ENCODE measurements at places on chromosomes 1 and 21.

- peak; percentile 88 for DNase-seq
These were observed at the start of gene GPR137B for GRCh38 chr1:236142253-236143103. GPR137B (plus strand) TSS chr1:236142539; CDS start chr1:236142623, 84 bp downstream.

DNA sequence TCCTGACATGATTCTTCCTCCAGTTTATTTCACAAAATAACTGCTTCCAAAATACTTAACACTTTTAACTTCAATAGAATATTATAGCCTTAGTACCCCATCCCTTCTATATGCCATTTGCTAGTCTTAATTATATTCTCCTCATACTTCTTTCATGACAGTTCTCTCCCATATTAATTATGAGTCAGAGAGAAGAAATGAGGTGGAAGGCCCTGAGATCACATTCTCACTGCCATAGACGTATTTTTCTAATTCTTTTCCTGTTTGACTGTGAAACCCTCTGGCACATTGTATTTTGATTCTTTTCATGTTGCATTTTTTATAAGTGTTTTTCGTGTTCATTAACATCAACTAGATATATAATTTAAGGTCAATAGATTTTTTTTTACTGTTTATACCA lies 88.4 kb downstream of the GTF2B start:
- DNase-seq, result no peak

DNA sequence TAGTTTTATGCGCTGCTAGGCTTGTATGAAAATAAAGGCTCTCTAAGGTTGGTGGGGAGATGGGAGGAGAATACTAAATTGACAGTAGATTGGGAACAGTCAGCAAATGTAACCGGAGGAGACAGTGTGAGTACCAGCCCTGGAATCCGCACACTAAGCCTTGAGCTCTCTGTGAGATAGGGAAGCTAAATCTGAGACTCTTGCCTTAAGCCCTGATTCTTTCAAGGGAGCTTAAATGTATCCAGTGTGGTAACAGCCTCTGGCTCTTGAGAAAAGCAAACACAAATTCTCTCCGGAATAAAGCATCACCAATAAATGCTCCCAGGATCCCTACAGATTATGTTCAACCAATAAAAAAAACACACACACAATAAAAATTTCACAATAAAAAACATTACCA lies 33.0 kb upstream of the PDPN start:
- no peak for DNase-seq

- no peak for DNase-seq
These were observed 18.2 kb downstream of the IPO9 start for GRCh38 chr1:201847150-201847549.

DNA sequence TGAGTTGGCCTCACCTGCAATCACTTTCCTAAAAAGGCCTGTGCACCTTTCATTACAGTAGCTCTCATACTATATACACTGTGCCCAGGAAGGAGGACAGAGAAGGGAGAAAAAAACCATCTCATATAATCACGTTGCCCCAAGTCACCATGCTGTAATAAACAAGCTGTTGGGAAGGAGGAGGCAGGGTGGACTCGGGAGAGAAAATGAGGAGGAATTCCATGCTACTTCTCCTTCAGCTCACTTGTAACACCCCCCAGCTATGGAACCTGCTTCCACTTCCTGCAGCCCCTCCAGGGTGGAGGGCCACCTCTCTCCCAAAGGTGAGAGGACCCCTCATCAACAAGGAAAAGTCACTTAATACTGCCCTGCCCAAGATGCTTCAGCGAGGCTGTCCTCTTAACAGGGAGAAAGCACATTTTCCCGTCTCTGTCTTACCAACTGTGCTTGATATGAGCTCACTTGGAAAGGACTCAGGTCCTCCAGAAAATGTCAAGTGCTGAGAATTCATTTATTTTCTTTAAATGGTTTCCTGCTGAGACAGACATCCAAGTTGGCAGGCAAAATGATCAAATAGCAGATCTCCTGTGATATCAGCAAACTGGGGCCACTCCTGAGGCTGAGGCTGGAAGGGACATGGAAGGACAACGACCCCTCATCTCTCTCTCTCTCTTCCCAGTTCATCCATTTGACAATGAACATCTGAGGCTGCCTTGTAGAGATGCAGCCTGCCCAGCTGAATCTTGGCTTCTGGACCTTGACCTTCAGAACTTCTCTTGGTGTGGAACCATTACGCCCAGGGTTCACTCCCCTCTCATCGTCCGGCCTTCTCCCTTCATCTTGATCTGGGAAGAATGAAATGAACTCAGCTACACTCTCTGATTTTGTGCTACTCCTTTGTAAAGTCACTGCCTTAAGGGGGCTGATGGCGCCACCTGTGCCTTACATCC lies 54.0 kb downstream of the CAPN9 start:
- DNase-seq, result no peak

DNA sequence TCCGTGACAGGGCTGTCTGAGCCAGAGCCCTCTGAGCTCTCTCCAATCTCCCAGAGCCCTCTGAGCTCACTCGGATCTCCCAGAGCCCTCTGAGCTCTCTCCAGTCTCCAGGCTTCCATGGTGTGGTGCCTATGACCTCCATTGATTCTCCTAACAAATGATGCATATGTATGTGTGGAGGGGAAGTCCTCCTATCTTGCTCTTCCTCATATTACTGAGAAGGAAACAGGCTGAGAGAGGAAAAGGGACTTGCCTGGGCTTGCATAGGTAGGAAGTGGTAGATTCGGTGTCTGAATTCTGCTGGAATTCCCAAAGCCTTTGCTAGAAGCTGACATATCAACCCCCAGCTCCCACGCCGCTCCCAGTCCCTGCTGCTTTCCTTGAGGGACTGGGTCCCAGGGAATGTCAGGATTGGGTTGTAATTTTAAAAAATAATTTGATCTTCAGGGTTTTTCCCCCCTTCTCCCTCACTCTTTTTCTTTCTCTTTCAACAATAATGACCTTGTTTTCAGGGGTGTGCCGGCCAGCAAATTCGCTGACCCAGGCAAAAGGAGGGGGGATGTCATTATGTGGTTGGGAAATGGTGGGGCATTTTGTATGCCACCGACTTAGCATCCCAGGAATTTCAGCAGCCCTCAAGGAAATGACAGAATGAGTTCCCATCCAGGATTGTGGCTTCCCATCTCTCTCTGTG lies 42.3 kb upstream of the RUNX3 start:
- DNase-seq, result no peak

GRCh38 chr1:72324451-72324850 lies 42.1 kb upstream of the NEGR1 start:
- no peak for DNase-seq

DNA sequence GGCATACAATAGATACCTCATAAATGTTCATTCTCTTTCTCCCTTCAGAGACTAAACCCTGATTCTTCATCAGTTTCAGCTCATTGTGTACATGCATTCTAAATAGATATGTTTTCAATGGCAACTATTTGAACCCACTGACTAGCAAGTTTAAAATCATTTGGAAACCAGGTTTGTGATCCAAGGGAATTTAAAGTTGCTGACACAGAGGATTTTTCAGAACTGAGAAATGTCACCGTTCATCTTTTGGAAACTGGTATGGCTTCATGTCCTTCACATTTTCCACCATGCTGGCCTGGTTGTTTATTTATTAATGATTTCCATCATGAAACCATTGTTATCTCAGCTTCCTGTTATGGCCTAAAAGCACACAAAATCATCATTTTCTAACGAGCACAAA lies 81.8 kb upstream of the BARHL2 start:
- DNase-seq, result no peak

DNA sequence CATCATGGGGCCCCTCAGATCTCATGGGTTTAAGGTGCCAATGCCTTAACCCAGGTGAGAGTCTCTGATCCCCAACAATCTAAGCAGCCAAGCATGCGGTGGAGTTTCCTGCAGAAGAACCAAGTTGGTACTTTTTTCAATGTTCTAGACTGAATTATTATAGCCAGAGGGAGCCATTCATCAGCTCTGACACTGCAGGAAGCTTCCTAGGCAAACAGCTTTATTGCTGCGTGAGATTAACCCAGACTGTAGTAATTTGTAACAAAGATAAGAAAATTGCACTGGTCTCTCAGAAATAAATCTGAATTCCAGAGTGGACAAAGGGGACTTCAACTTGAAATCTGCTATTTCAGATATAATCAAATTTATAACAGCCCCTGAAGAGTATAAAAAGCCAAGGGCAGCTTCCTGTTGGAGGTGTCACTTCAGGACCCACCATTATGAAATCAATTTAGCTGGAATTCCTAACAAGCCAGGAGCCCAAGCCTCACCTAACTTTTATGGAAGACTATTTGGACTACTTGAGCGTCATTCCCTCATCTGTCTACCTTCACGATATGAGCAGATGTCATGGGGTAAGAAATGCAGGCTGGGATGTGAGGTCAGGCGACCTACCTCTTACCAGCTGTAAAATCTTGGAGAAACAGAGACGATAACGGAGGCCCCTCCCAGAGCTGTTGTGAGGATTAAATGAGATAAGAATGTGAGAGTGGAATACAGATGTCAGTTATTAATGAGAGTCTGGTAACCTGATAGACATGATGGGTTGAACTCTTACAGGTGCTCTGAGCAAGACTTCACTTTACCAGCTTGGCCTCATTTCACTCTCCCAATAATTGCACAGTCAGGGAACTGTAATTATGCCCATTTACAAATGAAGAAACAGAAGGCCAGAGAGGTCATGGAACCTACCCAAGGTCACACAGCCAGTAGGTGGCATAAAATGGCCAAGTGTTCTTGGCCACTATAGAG lies 135.1 kb downstream of the RRAGC start:
- no peak for DNase-seq

GRCh38 chr1:155131285-155131684 lies 3.6 kb downstream of the EFNA1 start:
- no peak for DNase-seq

DNA sequence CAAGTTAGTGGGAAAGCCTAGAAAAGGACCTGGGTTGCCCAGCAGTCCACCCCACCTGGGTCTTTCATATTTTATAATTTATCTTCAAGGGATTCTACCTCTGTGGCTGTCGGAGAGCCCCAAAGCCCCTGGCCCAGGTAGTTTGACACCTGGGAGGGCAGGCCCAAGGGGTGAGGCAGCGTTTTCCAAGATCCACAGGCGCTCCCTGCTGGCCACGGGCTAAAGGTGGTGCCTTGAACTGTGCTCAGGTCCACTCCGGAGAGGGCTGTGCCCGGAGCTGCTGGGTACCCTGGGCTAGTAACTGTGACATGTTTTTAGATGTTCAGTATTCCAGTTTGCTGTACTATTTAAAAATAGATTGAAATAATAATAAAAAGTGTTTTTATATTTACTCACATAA lies 37.2 kb upstream of the CRNN start:
- DNase-seq, result no peak

DNA sequence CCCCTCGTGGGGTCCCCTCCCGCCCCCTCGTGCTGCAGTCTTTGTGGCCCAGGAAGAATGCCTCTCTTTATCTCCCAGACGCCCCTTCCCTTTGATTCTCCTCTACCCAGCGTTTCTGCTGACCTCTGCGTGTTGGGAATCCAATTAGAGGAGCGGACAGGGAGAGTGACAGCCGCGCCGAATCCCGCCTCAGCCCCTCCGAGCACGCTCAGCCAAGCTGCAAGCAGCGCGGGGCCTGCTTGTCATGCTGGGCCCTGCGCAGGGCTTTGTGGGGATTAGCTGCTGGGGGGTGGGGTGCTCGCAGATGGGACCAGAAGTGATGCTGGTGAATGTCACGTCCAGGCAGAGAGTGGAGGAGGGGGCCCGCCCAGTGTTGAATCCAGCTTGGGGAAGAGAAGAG lies 91.1 kb downstream of the EPHB2 start:
- DNase-seq, result no peak

GRCh38 chr1:201880928-201881571 lies 7.6 kb upstream of the SHISA4 start:
- DNase-seq, result no peak

GRCh38 chr1:16235944-16236510 lies 956 bp downstream of the CPLANE2 start:
- DNase-seq, result peak; percentile 61

DNA sequence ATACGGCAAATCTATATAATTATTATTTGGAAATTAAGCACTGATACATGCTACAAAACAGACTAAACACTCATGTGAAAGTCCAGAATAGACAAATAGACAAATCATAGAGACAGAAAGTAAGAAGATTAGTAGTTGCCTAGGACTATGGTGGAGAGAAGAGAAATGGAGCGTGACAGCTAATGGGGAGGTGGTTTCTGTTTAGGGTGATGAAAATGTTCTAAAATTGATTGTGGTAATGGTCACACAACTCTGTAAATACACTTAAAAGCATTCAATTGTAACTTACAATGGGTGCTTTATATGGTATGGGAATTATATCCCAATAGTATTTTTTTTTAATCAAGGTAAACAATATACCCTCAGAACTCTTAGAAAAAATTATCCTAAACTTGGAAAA lies 20.4 kb upstream of the ITLN2 start:
- no peak for DNase-seq
